Cardiac septum (tissue), 1 donor: ENCODE measurements at places on chromosomes 4 and X. TPM values are rescaled to one million over a fixed set of nuclear protein-coding genes. Genes with fewer than 3 reads are reported as not detected.

DNA sequence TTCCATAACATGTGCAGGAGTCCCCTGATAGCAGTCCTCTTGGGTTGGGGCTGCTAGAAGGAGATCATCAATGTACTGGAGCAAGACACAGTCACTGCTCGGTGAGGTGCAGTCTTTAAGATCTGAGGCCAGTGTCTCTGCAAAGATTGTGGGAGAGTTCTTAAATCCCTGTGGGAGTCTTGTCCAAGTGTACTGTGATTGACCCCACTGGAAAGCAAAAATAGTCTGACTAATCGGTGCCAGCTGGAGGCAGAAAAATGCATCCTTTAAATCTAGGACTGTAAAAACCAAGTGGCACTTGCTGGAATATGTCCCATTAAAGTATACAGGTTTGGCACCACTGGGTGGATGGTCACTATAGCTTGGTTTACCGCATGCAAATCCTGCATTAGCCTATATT, 31.1 kb downstream of the SULT1E1 start:
- no peak for DNase-seq

DNA sequence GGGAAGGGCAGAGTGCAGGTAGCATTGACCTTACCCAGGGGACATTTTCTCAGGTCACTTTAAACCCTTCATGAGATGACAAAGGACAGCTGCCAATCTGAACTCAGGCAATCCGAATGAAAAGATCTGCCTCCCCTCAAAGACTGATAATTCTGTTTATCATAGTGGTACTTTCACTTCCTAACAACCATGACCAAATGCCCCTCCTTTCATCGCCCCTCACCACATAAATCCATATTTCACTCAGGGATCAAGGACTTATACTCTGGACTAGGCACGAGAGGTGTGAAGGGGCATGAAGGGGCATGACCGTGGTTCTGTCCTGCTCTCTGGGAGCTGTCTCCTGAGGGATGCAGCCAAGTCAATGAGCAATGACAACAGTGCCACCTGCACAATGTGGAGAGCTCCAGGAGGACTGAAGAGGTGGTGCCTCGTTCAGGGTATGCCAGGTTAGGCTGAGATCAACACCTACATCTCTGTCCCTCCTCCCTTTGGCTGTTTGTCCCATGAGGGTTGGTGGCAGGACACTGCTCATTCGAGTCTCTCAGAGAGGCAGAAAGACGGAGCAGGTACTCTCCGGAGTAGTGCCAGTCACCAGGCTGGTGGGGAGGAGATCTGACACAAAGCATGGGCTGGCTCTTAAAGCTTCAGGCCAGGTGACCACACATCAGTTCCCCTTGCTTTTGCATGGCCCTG, 12.5 kb downstream of the HS3ST1 start:
- DNase-seq = no peak

- no peak for DNase-seq
Observed at GRCh38 chr4:188934320-188934962, 795.2 kb downstream of the TRIML1 start.

- no peak for DNase-seq
Observed at GRCh38 chr4:151627491-151627890, 133.3 kb downstream of the GATB start.

DNA sequence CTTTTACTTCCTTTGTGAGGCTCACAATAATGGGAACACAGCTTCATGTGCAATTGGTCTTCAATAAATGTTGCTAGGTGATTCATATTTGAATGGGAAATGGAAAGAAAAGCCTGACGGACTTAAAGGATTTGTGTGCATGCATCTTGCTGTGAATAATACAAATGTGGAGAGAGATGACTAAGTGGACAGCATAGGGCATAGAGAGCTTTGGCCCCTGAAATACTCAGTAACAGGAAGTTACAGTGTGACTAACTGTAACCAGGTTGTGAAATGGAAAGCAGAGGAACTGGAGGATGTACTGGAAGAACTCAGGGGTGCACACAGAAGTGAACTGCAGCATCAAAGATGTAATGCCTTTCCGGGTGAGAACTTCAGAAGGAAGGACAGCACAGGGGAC, 206.7 kb downstream of the MGST2 start:
- DNase-seq = no peak

Gene BTK
- total RNA-seq = 1.3 TPM

GRCh38 chr4:160826339-160826679, 1337.5 kb downstream of the FSTL5 start:
- no peak for DNase-seq

Gene GUCY1B1
- 17.0 TPM for total RNA-seq

GRCh38 chr4:110850461-110851442, 227.9 kb upstream of the PITX2 start:
- DNase-seq = no peak

DNA sequence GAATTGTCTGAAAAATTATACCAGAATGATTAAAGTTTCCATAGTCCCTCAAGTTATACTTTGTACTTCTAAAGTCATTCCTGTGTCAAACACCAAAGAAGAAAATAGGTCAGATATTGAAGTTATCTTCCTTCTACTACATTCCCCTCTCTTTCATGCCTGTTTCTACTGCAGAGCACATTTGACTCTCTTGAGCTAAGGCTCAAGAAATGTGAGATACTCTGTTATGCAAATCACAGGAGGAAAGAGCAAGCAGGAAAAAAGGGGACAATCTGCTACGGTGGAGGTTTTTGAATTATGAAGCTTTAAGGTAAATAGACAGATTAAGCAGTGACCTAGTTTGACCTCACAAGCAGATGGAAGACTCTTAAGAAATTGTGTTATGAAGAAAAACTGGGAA, 198.9 kb upstream of the LDB2 start:
- DNase-seq = no peak

Gene AFP
- total RNA-seq = not detected

DNA sequence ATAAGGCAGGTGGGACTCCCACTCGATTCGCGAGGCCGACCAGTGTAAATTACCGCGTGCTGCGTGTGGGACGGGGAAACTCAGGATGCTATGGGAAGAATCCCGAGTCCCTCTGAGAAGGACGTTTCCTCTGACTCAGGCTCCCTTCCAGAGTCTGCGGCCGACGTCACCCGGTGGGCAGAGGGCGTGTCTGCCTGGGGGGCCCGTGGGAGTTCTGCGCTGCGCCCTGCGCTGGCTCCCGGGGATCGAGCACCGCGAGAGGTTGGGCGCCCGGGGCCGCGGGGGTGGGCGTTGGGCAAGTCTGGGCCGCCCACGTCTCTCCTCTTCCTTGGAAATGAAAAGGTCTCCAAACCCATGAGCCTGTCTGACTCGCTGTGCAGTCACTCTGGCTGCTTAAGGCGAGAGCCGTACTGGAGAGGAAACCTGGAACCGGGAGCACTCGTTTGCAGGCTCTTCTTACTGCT, 568 bp downstream of the NIPAL1 start:
- DNase-seq = peak; percentile 78

GRCh38 chr4:42362591-42362990, 34.7 kb upstream of the SHISA3 start:
- DNase-seq = no peak

DNA sequence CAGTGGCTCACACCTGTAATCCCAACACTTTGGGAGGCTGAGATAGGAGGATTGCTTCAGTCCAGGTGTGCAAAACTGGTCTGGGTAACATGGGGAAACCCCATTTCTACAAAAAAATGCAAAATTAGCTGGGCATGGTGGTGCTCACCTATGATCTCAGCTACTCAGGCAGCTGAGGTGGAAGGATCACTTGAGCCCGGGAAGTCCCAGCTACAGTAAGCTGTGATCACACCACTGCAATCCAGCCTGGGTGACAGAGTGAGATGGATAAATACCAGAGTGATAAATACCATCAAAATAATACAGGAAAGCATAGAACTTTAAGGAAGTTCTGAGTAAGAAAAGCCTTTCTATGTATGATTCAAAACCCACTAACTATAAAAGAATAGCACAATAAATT, 52.8 kb downstream of the LRBA start:
- no peak for DNase-seq

DNA sequence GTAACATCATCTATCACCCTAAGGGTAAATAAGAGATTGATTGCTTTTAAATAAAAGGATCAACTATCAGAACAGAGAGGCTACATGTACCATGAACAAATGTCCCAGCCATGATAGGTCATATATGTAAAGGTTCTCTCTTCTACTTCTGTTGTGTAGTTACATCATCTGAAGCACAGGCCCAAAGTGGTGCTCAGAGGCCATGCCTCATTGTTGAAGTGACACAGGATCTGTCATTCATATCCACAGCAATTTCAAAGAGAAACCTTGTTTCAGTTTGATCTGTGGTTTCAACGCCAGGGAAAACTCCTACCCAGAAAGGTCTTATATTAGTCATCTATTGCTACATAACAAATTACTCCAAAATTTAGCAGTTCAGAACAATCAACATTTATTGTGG, 269.2 kb upstream of the MAOA start:
- no peak for DNase-seq

DNA sequence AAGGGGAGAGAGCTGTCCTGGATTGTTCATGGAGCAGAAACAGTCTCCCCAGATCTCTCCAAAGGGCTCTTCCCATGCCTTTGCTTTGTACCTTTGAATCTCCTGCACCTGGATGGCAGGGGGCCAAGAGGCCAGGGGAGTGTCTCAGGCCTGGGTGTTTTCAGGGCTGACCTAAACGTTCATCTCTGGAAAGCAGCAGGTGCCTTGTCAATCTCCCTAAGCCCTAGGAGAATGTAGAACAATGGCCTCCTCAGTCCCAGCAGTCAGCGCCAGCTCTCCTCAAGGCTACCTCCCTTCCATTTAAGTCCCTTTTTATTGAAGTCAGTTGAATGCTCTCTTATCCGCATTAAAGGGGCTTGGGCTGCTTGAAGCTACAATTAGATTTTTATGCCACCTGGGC, 31.2 kb upstream of the NSUN7 start:
- DNase-seq = no peak

DNA sequence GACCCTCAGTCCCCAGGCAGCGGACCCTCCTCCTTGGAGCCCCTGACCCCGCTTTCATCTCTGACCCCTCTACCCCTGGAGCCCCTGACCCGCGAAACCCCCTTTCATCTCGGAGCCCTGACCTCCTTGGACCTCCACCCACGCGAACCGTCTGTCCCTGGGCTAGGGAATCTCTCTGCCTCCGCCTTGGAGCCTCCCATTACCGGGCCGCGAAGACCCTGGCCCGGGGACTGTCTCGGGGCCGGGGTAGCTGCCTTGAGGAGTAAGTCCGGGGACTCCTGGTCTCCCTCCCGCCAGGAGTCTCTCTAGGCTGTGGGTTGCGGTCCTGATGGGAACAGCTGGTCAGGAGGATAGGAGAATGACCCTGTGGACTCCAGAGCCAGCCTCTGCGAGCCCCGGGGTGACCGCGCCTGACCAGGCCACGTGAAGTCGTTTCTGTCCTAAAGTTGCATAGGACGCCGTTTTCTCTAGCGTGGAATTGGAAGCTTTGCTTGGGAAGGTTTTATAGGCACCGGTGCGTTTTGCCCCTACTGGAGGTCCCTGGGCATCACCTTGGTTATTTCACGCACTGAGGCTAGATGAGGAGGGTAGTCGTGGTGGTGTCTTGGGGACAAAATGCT, 824 bp downstream of the TBC1D14 start:
- no peak for DNase-seq

Gene GRID2
- 0.24 TPM for total RNA-seq

DNA sequence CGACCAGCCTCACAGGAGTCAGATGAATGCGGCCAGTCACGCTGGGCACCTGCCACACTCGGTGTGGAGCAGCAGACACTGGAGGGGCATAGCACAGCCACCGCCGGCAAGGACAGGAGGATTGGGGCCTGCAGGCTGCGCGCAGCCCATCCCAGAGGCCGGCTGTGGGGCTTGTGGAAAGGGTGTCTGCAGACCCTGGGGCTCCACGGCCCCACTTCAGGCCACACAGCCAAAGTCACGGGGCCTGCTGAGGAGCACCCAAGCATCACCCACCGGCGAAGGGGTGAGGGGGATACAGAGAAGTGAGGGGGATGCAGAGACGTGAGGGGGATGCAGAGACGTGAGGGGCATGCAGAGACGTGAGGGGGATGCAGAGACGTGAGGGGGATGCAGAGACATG, 70.1 kb downstream of the FAM53A start:
- DNase-seq = no peak

- no peak for DNase-seq
Observed at GRCh38 chr4:148630051-148630450, 187.8 kb upstream of the NR3C2 start.

- no peak for DNase-seq
Observed at GRCh38 chr4:13982010-13982409, 354.5 kb upstream of the BOD1L1 start.
